ENCODE measurements at places on chromosomes 2 and 18.

- DNase-seq = no peak
These were observed 7.9 kb upstream of the CCBE1 start for GRCh38 chr18:59705145-59705544.

- DNase-seq = no peak
These were observed 148.2 kb downstream of the NDUFA10 start for GRCh38 chr2:239876948-239877289.

- no peak for DNase-seq
These were observed 406.1 kb upstream of the MEX3C start for GRCh38 chr18:51603551-51603950.

GRCh38 chr2:219178377-219179175 lies 501 bp downstream of the RETREG2 start:
- no peak for DNase-seq

DNA sequence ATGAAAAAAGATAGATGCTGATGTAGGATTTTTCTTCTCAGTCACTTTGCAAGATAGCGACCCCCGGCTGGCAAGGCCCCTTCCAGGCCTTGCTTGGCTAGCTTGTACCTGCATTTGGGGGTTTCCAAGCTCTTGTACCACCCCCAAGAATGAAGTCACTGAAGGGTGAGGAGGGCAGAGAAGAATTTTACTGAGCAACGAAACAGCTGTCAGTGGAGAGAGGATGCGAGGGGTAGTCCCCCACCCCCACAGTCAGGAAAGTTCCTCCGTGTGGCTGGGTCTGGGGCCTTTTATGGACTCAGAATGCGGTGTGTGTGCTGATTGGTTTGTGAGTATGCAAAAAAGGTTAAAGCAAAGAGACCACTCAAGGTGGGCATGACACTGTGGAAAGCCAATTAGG lies 382.0 kb downstream of the GPD2 start:
- DNase-seq = no peak

- DNase-seq = no peak
These were observed 66.5 kb downstream of the SLC40A1 start for GRCh38 chr2:189514104-189514503.

DNA sequence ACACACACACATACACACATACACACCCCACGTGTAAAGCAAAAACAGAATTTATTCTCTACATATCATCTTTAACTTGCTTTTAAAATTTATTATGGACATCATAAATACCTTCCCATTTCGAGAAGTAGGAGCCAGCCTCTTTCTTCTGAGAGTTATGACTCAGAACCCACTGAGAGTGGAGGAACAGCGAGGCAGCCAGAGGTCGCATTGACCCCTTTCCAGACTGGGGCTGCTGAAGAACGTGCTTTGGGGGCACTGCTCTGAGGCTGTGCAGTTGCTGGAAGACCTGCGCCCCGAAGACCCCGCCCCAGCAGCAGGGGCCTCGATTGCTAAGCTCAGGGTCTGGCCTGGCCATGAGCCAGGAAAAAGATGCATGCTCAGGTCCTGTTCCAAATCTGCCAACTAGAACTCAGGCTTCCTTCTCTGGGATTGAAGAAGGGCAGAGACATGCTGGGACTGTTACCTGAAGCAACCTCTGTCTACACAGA lies 133.8 kb upstream of the TWIST2 start:
- no peak for DNase-seq

- no peak for DNase-seq
These were observed 214.1 kb downstream of the RDH14 start for GRCh38 chr2:18346344-18346743.

DNA sequence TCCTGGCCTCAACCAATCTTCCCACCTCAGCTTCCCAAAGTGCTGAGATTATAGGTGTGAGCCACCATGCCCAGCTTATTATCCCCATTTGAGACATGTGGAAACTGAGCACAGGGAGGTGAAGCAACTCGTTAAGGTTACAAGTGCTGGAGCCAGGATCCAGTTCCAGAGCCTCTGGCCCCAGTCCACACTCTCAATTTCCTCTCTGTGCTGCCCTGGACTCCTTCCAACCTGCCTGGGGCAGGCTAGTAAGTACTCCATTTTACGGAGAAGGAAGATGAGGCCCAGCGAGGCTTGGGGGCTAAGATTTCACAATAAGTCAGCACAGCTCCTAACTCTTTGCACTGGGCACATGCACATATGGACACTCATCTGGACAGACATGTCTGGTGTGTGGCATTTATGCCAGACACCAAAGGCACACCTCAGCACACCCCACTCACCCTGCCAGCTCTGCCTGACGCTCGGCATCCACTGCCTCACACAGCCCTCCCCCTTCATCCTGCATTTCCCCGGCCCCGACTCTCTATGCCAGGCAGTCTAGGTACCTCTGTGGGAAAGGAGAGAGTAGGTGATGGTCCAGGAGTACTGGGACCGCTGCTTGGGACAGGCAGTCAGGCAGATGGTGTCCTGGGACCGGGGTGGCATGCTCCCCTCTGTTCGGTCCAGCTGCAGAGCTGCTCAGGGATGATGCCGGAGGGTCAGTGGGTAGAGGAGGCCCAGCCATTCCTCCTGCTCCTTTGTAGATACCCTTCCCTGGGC lies 20.5 kb downstream of the CFAP65 start:
- DNase-seq = no peak

DNA sequence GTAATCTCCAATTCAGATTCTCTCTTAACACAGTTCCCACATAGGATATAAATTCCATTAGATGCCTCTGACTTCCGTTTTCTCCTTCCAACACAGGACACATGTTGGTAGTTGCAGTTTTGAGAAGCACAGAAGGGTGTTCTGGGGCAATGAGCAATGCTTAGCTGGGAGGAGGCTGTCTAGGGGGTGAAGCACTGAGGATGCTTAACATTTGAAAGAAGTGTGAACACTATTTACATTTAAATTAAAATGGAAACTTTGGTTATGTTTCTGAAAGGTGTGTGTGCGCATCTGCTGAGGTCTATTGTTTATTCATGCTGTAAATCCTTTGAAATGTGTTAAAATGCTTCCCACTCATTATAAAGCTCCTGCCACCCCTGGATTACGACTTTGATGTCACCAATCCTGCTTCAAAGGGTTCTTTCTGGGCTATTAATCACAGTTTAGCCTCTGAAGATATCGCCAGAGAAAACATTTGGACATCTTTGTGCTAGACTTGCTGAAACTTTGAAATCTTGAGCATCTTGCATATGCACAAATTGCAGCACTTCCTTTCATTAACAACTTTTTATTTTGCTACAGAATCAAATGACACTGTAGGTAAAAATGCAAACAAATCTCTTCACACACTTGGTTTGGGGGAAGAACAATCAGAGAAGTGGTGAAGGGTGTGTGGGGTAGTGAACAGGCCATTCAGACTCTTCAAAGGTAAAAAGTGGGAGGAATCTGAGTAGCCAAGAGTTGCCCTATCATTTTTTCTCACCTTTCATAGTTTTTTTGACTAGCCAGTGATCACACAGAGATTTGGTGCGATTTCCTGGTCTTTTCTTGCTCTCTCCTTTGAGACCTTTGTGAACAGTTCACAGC lies 258.4 kb downstream of the MYO3B start:
- no peak for DNase-seq

DNA sequence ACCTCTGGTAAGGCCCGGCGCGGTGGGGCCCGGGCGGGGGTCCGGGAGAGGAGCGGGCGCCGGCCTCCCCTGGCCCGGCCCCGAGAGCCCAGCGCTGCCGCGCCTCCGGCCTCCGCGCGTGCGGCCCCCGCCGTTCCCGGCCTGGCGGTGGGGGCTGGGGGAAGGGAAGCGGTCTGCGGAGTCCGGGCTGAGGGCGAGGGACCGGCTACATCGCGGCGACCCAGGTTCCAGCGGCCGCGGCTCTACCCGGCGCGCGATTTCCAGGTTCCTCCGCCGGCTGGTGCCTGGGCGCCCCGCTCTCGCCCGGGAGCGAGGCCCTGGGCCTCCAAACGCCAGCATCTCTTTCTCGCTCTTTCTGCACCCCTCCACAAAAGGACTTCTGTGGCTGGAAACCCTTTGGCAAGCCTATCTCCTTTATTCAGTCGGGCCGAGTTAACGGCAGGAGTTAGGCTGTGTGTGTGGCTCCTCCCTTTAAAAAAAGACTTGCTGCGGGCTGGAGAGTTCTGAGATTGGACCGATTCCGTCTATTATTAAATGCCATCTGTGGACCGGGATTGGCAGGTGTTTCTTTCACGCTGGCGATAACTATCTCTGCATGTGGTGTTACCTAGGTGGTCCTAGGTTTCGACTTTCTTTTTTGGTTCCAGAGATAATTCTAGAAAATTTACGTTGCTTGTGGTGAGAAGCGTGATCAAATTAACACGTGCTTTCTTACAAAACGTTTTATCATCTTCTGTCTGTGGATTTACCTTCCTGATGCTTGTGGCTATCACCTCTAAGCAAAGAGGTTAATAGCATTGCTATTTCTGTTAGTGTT lies 592 bp downstream of the ME2 start:
- DNase-seq = no peak
